Right renal pelvis (tissue), 4 donors: ENCODE measurements at places on chromosomes 7 and 10. TPM values are rescaled to one million over a fixed set of nuclear protein-coding genes. Genes with fewer than 3 reads are reported as not detected.

GRCh38 chr10:129741280-129741977, 222.6 kb downstream of the EBF3 start:
- DNase-seq = no peak

DNA sequence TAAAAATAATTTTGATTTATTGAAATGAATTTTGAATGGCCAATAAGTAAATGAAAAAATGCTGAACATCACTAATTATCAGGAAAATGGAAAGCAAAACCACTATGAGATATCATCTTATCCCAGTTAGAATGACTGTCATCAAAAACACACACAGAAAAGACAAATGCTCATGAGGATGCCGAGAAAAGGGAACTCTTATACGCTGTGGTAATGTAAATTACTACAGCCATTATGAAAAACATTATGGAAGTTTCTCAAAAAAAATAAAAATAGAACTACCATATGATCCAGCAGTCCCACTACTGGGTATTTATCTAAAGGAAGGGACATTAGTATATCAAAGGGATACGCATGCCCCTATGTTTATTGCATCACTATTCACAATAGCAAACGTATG, 15.8 kb downstream of the SCIN start:
- no peak for DNase-seq

- DNase-seq = no peak
Observed at GRCh38 chr10:61779950-61780659, 117.4 kb downstream of the CABCOCO1 start.

DNA sequence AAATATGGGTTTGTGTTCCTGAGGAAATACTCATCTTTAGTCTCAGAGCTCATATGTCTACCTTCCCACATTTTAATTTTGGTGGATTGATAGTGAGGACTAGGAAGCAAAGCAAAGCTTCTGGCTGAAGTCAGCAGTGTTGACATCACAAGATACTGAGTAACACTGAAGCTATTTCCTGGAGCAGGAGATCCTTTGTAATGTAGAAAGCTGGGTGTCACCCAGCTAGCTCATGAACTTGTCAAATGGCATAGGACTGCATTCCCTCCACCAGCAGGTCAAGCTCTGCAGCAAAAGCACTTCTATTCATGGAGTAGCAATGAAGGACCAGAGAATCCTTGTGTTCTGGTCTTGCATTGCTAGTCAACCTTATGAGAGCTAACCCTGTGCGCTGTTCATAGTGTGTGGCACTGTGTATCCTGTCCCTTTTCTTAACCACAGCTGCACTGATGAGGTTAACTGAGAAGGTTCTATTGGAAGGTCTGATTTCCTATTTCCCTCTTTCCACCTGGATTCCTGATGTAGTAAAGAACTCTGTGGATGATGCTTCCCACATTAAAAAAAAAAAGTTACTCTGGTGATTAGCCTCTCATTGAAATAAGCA, 94.8 kb upstream of the ZNF804B start:
- no peak for DNase-seq

Gene MACROH2A2
- 75.6 TPM for polyA plus RNA-seq

- DNase-seq = no peak
Observed at GRCh38 chr7:1031716-1032455, 12.5 kb upstream of the GPR146 start.

Gene SORCS1
- polyA plus RNA-seq = 7.5 TPM

GRCh38 chr10:105347487-105347886, 706.4 kb downstream of the SORCS3 start:
- DNase-seq = no peak

DNA sequence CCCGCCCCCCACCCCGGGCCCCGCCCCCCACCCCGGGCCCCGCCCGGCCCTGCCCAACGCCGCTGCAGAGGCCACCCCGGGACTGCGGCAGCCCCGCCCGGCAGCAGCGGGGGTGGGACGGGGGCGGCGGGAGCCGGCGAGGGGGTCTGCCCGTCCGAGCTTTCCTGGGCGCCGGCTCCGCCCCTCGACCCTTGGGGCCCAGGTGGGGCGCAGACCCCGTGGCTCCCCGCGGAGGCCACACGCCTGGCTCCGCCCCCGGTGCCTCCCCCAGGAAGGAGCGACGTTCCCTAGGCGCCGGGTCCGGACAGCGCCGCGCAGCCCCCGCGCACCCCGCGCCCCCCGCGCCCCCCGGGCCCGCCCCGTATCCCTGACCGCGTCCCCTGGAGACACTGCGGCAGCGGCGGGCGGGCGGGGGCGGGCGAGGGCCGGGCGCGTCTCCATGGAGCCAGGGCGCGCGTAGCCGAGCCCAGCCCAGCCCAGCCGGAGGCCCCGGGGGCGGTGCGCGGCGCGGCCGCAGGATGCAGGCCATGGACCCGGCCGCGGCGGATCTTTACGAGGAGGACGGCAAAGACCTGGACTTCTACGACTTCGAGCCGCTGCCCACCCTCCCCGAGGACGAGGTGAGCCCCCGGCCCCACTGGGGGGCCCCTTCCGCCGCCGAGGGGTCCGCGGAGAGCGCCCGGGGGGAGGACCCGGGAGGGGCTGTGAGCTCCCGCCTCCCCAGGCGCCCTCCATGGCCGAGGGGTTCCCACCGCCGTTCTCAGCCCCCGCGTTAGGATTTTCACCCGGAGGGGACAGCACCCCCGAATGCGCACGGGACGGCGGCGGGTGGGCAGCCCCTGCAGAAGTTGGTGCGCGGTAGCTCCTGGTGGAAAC, at the start of gene KNDC1:
KNDC1 (plus strand) TSS at position 270 of the 876 bp plus-strand sequence; CDS start at position 519, 249 bp downstream.
- no peak for DNase-seq
